Renal pelvis (tissue), 12 donors: ENCODE measurements at places on chromosomes 6 and 20. TPM values are rescaled to one million over a fixed set of nuclear protein-coding genes. Genes with fewer than 3 reads are reported as not detected.

DNA sequence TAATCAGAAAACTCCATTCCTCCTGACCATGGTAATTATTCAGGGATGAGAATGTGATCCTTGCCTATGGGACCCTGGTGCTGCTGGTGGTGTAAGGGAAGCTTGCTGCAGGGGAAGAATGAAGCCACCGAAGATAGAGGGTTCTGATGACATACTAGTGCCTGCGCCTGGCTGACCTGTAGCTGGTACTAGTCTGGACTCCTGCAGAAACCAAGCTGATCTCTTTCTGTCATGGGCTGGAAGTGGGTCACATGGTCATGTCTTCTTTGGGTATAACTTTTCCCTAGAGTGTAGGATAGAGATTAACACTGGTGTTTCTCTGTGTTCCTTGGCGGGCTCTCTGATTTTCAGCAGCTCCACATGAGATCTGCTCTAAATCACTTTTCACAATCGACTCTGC lies 8.6 kb upstream of the SLC4A11 start:
- no peak for DNase-seq

- no peak for DNase-seq
These were observed 96.6 kb downstream of the RNGTT start for GRCh38 chr6:88866856-88867255.

DNA sequence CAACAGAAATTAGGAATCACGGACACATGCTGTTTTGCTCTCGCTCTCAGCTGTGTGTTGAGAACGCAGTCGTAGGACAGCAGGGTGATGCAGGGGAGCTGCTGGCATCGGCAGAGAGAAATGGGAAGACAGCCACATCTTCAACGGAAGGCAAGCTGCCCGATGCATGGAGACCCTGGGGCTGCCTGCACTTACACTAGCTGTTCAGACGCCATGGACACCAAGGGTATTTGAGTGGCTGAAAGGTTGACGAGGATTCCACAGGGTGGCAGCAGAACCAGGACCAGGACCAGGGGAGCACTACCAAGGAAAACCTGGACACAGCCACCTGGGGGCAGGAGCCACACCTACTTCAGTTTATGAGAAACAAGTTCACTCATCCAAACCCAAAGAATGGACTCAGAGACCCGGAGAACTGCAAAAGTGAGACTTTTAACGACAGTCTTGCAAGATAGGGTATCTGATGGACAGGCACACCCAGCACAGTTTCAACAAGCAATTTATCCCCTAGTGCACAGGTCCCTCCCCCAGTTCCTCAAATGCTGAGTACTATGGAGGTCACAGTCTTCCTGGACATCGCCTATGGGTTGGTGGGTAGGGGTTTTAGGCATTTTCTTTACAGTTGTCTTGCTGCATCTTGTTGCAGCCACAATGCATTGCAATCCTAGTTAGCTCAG lies 56.3 kb upstream of the ENTPD6 start:
- DNase-seq = no peak

DNA sequence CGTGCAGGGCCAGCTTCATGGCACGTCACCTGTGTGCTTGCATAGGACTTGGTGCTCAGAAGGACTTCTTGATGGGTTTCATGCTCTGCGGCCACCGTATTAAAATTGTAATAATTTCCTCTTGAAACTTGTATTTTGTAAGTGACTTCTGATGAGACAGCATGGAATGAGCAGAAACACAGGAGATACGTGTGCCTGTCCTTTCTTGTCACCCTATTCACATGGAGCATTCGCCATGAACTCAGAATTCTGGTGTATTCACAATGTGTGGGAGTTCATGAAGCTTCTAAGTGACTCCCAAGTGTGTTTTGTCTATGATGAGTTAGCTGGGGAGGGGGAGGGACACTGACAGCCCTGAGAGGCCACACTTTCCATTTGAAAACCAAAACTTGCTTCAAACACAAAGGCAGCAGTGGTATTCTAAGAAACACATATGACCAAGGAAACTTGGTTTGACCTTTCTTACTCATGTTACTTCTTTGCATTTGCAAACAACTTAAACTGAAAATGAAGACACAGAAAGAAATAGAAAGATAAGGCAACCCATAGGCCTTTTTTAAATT lies 92.1 kb upstream of the NEDD9 start:
- no peak for DNase-seq

DNA sequence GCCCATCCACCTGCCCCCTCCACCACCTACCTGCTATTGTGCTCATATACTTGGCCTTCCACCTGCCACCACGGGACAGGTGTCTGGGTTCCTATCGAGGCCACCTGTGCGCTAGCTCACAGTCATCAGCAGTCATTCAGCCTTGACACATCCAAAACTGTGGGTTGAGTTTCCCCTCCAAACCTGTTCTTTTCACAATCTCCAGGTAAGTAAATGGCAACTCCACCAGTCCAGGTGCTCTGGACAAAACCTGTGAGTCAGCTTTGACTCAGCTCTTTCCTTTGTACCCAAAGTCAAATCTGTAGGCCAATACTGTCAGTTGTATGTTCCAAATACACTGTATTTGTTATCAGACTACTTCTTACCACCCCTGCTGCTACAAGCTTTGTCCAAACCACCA lies 52.6 kb downstream of the SPTLC3 start:
- no peak for DNase-seq

DNA sequence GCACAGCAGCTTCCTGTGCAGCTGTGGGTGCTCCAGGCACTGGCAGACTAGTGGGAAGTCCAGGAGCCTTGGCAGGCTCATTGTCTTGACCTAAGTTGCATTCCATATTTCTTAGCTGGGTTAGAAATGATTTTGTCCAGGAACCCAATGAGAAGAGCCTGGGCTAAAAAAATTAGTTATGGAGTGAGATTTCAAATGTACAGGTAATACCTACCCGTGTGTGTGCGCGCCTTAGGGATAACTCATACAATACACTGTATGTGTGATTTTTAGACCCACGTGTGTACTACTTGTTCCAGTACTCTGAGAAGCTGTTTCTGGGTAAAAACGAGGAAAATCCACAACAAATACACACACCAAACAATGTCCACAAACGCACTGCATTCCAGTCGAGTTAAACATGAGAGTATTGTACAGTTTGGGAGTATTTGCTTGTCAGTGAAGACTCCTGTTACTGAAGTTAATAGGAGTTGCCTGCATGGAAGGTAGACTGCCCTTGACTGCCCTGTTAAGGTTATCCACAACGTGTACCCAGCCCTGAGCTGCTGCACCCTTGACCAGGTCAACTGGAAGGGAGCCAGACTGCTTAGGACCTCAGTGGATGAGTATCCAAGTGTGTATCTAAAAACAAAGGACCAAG lies 1.4 kb downstream of the PAQR8 start:
- no peak for DNase-seq

GRCh38 chr6:112680091-112680490 lies 333.0 kb downstream of the RFPL4B start:
- no peak for DNase-seq

DNA sequence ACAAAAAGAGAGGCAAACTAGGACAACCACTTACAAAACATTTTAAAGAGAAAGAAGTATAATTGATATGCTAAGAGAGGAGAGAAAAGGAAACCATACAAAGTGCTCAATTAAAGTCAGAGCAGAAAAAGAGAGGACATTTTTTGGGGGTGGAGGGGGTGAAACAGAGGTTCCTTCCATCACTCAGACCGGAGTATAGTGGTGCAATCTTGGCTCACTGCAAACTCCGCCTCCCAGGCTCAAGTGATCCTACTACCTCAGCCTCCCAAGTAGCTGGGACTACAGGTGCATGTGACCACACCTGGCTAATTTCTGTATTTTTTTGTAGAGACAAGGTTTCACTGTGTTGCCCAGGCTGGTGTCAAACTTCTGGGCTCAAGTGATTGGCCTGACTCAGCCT lies 9.4 kb downstream of the WASF1 start:
- DNase-seq = no peak

- no peak for DNase-seq
These were observed 32.5 kb downstream of the ZFAND3 start for GRCh38 chr6:37851997-37852524.

- no peak for DNase-seq
These were observed 46.8 kb downstream of the CHMP4B start for GRCh38 chr20:33857722-33858563.

DNA sequence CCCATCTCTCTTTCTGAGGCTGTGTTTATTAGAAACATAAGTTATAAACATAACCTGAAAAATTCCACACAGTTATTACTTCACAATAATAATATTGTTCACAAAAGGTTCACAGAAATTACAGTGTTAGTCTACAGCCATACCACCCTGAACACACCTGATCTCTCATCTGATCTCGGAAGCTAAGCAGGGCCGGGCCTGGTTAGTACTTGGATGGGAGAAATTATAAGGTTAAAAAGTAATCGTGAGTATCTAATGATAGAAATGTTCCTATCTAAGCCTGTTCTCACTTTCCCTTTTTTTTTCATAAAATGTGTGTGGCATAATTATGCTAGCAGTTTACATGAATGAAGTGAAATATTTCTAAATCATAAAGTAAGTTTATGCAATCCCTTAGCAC lies 647.8 kb downstream of the TBC1D32 start:
- no peak for DNase-seq

DNA sequence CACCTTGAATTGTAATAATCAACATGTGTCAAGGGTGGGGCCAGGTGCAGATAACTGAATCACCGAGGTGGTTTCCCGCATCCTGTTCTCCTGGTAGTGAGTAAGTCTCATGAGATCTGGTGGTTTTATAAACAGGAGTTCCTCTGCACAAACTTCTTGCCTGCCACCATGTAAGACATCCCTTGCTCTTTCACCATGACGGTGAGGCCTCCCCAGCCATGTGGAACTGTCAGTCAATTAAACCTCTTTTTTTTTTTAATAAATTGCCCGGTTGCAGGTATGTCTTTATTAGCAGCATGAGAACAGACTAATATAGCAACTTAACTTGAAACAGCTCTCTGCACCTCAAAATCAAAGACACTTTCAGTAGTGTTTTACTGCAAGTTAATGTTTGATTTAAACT lies 121.6 kb downstream of the OGFRL1 start:
- no peak for DNase-seq

GRCh38 chr20:57671662-57672061 lies 38.2 kb downstream of the PMEPA1 start:
- DNase-seq = no peak

- DNase-seq = no peak
These were observed 24.7 kb downstream of the MRPL14 start for GRCh38 chr6:44102527-44102926.

DNA sequence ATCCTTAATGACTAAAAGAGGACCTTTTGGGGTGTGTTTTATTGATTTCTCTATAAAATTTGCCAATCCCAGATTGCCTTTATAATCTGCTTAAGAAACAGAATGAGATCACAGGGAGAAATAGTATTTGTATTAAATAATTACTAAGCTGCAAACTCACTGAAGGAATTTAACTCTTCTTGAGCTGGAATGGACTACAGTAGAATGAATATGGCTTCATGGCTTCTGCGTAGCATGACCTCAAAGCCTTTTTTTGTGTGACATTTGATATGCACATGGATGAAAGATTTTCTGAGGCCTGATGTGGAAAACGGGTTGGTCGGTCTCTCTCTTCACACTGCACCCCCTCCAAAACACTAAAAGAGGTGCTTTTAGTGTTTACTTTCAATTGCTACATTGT lies 115.9 kb downstream of the QKI start:
- DNase-seq = no peak

DNA sequence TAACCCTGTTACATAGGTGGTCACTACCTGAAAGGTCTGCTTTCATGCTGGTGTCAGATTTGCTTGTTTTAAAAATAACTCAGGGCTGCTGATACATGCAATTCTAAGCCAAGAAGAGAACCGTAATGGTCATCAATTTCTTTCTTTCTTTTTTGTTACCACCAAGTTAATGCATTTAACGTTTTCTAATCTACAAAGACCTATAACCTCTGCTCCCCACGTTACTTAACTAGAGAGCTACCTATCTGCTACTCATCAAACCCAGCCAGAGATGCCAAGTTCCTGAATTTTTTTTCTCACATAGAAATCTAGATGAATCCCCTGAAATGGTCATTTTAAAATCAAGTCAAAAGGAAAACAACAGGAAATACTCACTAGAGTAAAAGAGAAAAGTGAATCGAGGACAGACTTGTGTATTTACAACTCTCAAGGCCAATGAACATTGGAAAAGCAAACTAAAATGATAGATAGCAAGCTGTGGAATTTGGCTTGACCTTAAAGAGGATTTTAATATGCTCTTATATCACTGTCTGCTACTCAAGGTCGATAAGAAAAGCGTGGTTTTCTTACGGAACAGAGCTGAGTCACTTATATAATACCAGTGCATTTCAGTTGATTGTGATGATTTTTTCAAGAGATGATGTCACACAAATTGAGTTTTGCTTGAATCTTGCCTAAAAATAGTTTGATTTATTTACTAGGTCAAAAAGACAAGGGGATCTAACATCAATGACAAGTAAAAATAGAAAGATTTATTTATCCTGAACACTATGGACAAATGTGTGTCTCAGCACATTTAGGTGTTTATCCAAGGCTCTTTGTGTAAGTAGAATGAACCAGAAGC lies 67.9 kb downstream of the SGK1 start:
- DNase-seq = peak; percentile 24

GRCh38 chr6:5499644-5500306 lies 238.5 kb downstream of the FARS2 start:
- DNase-seq = no peak

DNA sequence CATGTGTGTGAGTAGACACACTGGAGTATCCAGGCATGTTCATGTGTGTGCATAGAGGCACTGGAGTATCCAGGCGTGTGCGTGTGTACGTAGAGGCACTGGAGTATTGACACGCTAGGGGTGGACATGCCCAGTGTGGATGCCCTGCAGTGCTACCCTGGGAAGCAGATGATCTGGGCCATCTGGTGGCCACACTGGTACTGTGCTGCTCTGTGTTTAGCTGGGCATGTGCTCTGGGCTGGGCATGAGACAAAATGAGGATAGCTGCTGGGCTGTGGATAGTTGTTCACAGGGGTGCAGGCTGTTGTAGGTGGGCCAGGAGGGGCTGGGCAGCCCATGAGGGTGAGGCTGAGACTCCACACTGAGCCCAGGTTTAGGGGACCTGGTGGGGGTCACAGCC lies 24.0 kb upstream of the NPBWR2 start:
- DNase-seq = no peak

TUBB2A gene
- 84.7 TPM for polyA plus RNA-seq

SYCP2L gene
- polyA plus RNA-seq = 3.4 TPM

HCK gene
- 2.5 TPM for polyA plus RNA-seq

NMBR gene
- not detected for polyA plus RNA-seq

ADGRB3 gene
- polyA plus RNA-seq = 3.5 TPM

RAD21L1 gene
- not detected for polyA plus RNA-seq

F13A1 gene
- 17.0 TPM for polyA plus RNA-seq

GABBR1 gene
- polyA plus RNA-seq = 89.2 TPM

ZNF165 gene
- 4.1 TPM for polyA plus RNA-seq

RNF39 gene
- polyA plus RNA-seq = 1.8 TPM
